ENCODE measurements at places on chromosomes 7 and 10. TPM values are rescaled to one million over a fixed set of nuclear protein-coding genes. Genes with fewer than 3 reads are reported as not detected.

DNA sequence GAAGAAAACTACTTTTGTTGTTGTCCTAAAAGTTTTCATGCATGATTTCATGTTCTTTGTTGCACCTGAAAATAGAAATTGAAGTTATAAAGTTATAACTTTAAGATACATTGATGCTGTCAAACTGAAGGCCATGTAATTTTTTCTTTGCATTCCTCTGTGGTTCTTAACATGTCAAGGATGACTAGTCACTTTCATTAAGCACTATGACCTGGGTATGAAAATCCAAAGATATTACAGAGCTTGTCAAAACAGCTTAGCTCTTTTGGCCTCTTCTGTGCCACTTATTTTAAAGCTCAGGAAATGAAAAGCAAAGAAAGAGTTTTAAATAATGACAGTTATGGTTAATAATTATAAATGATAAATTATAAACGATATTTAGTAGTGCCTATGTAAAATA is 241.6 kb upstream of the CACNA2D1 start:
- DNase-seq, result no peak

DNA sequence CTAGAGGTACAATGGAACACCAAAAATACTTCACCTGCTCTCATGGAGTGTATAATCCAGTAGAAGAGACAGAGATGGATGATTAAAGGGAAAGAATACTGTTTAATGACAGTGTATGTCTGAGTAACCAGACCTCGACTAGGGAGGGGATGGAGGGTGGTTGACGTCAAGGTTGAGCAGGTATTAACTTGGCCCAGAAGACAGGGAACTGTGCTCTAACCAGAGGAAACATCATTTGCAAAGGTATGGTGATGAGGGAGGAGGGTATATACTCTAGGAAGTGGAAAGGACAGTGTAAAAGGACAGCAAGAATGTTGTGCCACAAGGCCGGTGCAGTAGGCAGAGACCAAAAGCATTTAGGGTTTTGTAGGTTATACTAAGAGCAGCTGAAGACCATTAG is 2.9 kb downstream of the MIOS start:
- DNase-seq, result no peak

DNA sequence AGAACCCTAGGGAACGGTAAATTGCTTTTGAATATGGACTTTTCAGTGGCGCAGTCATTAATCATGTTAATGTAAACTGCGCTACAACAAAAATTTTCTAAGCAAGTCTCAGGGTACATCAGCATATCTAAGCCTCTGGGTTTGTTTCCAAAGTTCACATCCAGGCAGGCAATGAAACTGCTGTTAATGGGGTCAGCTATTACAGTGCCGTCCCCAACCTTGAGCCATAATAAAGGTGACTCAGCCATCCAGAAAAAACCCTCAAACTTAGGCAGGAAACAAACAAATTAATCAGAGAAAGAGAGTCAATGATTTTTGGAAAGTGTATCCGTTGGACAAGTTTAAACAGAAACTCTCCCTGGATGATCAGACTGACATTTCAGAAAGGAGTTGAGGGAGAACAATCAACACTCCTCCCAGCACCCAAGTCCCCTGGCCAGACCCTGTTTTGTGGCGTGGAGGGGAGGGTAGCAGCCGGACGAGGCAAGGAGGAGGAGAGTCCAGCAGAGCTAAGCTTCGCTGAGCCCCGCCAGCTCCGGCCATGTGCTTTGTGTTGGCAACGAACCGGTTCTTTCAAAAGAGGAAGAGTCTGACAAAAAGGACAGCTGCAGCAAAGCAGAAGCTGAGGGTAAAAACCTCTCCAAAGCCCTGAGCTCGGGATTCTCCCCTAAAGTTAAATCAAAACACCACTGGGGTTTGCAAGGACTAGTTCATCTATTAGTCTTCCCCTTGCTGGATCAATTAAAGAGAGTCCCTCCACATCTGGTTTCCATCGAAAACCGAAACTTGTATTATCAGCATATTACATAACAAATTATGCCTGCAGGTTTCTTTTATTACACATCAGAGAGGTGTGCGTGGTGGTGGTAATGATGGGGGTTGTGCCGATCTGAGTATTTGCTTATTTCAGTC is 3.6 kb downstream of the FAM53B start:
- DNase-seq, result peak; percentile 38

The PPP1R17 gene
- not detected for total RNA-seq

The HGF gene
- total RNA-seq, result not detected

- peak; percentile 57 for DNase-seq
Measured at GRCh38 chr7:43735802-43736603, 6.7 kb upstream of the COA1 start.

The SPDYE5 gene
- not detected for total RNA-seq

DNA sequence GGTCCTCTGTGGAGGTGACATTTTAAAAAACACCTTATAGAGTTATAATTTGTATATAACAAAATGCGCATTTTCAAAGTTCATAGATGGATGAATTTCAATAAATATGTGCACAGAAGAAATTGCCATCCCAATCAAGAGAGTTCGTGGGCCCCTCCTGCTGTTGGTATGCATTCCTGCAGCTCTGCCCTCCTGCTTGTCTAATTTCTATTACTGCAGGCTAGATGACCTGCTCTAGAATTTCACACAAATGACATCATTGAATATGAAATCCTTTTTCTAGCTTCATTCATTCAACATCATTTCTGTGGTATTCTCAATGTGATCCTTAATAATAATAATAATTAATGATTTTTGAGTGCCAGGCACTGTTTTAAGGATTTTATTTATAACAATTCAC is 348.2 kb downstream of the SDK1 start:
- no peak for DNase-seq

- DNase-seq, result peak; percentile 62
Measured at GRCh38 chr10:48439031-48439430, 132.6 kb downstream of the MAPK8 start.

- no peak for DNase-seq
Measured at GRCh38 chr7:39083781-39084180, 106.1 kb downstream of the POU6F2 start.

GRCh38 chr10:69119896-69120295 is 4.1 kb upstream of the VPS26A start:
- no peak for DNase-seq

- no peak for DNase-seq
Measured at GRCh38 chr10:75980419-75981002, 549.1 kb downstream of the LRMDA start.

The DBF4 gene
- total RNA-seq, result 87.8 TPM

The BEND7 gene
- total RNA-seq, result 8.0 TPM

The C10orf95 gene
- total RNA-seq, result not detected

DNA sequence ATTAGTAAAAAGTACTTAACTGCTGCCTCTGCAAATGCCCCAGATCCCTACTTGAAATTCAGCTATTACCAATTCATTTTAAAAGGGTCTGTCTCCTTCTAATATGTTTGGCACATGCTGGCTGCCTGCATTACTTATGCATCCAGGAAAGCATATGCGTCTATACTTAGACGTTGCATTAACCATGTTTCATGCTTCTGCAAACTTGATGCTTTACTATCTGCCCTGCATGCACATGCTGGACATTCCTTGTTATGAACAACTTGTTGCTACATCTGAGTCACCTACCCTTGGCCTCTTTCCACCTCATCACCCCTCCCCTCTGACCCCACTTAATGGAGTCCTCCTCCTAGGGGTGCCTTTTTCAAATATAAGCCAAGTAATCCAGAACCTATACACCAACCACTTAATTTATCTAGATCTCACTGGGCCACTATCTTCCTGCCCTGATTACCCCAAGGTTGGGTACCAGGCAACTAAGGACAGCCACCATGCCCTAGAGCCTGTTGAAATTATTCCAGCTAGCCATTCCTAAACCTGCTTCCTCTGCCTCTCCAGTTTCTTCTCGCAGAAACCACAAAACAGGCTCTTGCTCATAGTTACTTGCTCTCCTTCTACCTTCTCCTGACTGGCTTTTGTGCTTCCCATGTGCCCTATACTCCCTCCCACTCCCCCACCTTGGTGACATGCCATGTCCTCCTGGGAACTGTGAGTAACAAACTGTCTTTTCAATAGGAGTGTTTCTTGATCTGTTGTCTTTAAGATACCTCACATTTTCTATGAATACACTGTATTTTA is 1187.9 kb downstream of the REEP3 start:
- DNase-seq, result no peak
